ENCODE measurements at places on chromosomes 7 and 10. TPM values are rescaled to one million over a fixed set of nuclear protein-coding genes. Genes with fewer than 3 reads are reported as not detected.

DNA sequence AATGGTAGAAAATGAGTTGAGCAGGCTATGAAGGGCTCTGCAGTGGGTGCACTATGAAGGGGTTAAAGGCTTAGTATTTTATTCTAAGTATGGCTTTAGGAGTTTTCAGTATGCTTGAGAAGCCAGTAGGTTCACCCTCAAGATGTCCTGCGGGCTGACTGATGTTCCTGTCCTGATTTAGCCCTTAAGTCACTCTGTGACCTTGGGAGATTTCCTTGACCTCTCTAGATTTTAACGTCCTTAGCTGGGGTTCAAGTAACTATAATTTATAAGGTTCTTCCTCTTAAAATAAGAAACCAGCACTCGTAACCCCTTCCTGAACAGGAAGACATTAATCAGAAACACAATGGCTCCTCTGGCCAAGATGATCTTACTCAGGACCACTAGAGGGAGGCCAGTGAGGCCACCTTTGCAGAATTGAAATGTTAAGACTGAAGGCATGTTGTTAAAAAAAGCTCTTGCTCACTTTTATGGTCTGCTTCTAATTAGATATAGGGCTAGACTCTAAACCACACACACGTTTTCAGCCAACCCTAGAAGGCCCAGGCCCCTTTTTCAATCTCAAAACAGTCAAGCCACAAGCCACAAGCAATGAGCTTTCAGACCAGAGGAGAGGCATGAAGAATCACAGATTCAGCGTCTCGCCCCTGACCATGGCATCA, 41.9 kb downstream of the CDK1 start:
- peak overlapping the region; percentile 2 for H3K27ac ChIP-seq
- H3K4me1 ChIP-seq = peaks cover 11% of the 10 kb centered on the region
- no peaks in the 10 kb centered on the region for H3K36me3 ChIP-seq
- H3K27me3 ChIP-seq = no peaks in the 10 kb centered on the region
- peak; percentile 73 for DNase-seq
- no peak overlapping the region for H3K4me3 ChIP-seq

The FLNC gene
- 12.2 TPM for total RNA-seq

The CADPS2 gene
- total RNA-seq = 33.0 TPM

DNA sequence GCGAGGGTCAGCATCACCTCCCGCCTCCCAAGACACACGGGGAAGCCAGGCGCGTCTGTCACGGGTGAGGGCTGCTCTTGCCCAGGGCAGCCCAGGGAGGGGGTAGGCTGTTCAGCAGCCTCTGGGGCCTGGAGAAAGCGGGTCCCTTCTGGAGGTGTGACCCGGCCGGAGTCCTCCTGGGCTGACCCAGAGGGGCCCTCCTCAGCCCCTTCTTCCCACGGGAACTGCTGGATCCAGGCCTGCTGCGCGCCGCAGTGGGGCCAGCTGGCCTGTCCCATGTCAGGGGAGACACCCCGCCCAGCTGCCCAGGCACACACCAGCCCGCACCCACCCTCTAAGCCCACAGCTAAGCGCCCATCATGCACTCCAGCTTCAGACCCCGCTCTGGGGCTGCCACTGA, 41.8 kb downstream of the INSIG1 start:
- no peaks in the 10 kb centered on the region for H3K36me3 ChIP-seq
- no peak overlapping the region for H3K4me3 ChIP-seq
- H3K27ac ChIP-seq = no peak overlapping the region

The BLNK gene
- 38.8 TPM for total RNA-seq

The KEL gene
- 0.28 TPM for total RNA-seq

GRCh38 chr10:35561715-35562114, 43.4 kb upstream of the GJD4 start:
- no peaks in the 10 kb centered on the region for H3K27me3 ChIP-seq
- H3K36me3 ChIP-seq = no peaks in the 10 kb centered on the region
- no peaks in the 10 kb centered on the region for H3K4me1 ChIP-seq
- no peak overlapping the region for H3K27ac ChIP-seq
- no peak overlapping the region for H3K4me3 ChIP-seq

DNA sequence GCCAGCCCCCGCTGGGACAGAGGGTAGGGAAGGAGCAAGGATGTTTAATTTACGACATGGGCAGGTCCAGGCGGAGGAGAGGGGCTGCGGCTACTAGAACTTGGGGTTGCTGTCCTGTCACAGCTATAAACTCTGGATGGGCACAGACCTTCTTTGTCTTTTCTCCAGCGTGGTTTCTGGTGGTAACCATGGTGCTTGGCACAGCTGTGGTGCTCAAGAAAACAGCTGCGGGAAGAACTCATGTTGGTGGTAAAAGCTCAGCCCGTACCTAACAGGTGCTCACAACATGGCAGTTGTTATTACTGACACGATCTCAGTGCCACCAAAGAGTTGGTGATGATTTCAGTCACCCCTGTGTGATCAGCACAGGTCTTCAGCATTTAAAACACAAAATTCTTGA, 13.8 kb downstream of the BAIAP2L1 start:
- no peak overlapping the region for H3K4me3 ChIP-seq
- H3K27ac ChIP-seq = no peak overlapping the region
- H3K36me3 ChIP-seq = no peaks in the 10 kb centered on the region
- no peak for DNase-seq

- DNase-seq = no peak
- H3K27me3 ChIP-seq = no peaks in the 10 kb centered on the region
- H3K27ac ChIP-seq = no peak overlapping the region
- H3K36me3 ChIP-seq = no peaks in the 10 kb centered on the region
- H3K4me3 ChIP-seq = no peak overlapping the region
Observed at GRCh38 chr10:22505911-22506685, 160.8 kb downstream of the SPAG6 start.

The KCNIP2 gene
- 3.4 TPM for total RNA-seq

DNA sequence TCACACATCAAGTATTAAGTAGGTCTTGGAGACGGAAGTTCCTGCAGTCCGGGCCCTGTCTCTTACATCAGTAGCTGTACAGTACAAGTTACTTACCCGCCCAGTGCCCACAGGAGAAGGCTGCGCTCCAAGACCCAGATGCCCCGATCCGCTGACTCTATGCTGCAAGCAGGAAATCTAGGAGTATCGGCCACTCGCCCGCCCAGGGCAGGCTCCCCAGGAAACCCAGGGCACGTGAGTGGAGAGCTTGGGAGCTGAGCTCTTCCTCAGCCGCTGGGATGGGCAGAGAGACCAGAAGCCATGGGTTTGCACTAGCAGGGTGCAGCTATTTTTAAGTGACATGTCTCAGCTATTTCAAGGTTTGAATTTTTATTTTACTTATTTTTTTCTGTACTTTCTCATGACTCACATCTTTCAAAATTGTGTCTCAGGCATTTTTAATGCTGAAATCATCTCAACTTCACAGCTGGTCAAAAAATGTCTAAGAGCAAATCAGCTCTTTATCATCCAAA, 1.9 kb upstream of the GPER1 start:
- no peaks in the 10 kb centered on the region for H3K27me3 ChIP-seq
- peaks cover 10% of the 10 kb centered on the region for H3K4me1 ChIP-seq
- no peak for DNase-seq
- no peaks in the 10 kb centered on the region for H3K36me3 ChIP-seq
- H3K4me3 ChIP-seq = no peak overlapping the region

- H3K4me3 ChIP-seq = peak overlapping the region; percentile 29
- DNase-seq = peak; percentile 39
- H3K4me1 ChIP-seq = no peaks in the 10 kb centered on the region
- H3K36me3 ChIP-seq = no peaks in the 10 kb centered on the region
- H3K27ac ChIP-seq = no peak overlapping the region
Observed at GRCh38 chr10:119608316-119609155, 11.8 kb upstream of the TIAL1 start.

- no peak overlapping the region for H3K4me3 ChIP-seq
- no peaks in the 10 kb centered on the region for H3K4me1 ChIP-seq
- H3K27me3 ChIP-seq = no peaks in the 10 kb centered on the region
- H3K36me3 ChIP-seq = no peaks in the 10 kb centered on the region
Observed at GRCh38 chr10:14876764-14877163, 1.9 kb upstream of the SUV39H2 start.

- no peaks in the 10 kb centered on the region for H3K36me3 ChIP-seq
- H3K4me3 ChIP-seq = no peak overlapping the region
- H3K27ac ChIP-seq = no peak overlapping the region
- peaks cover under 1% of the 10 kb centered on the region for H3K4me1 ChIP-seq
- DNase-seq = no peak
- no peaks in the 10 kb centered on the region for H3K27me3 ChIP-seq
Observed at GRCh38 chr10:103926722-103927319, 8.8 kb upstream of the STN1 start.

DNA sequence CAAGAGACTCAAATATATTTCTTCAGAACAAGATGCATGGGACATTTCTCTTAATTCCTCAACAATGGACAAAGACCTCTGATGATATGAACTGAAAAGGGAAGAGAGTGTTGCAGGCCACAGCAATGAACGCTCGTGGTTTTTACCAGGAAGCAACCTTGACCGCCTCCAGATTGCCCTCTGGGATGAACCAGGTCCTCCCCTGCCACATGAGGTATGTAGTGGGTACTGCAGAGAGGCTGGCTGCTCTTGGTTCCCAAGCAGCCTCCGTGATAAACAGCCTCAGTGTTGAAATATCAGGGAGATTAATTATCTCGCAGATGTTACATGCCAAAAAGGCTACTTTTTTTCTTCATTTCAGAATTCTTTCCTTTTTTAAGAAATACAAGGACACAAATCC, 338.8 kb downstream of the ELMO1 start:
- H3K36me3 ChIP-seq = no peaks in the 10 kb centered on the region
- no peak overlapping the region for H3K27ac ChIP-seq
- H3K4me1 ChIP-seq = no peaks in the 10 kb centered on the region
- H3K4me3 ChIP-seq = no peak overlapping the region
- peak; percentile 24 for DNase-seq

DNA sequence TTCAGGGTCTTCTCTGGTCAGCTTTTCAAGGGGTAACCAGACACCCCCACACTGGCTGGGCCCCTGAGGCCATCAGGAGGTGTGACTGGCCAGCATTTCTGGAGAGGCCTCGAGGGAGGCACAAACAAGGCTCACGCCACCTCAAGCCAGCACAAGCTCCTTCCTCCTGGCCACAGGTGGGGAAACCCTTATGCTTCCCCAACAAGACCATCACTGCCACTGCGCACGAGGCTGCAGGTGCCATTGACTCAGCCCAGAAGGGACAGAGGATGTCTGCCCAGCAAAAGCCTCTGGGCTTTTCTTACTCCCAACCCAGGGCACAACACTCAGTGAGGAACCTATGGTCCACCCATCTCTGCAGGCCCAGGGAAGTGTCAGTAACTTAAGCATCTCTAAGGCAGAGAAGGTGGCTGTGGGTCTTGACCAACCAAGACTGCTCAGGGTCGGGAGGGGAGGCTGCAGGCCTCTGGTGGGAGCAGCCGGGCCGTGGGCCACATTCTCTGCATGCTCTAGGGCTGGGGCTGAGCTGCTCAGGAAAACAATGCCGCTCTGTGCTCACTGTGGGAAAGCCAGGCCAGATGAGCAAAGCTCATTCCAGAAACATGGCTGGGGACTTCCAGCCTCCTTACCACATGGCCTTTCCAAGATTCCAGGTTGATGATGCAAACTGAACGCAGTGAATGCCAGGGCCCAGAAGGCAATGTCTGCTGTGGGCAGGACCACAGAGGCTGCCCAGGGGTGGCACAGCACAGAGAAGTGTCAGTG, 24.2 kb upstream of the RASSF4 start:
- peak overlapping the region; percentile 49 for H3K27ac ChIP-seq
- H3K36me3 ChIP-seq = no peaks in the 10 kb centered on the region
- H3K4me1 ChIP-seq = no peaks in the 10 kb centered on the region

DNA sequence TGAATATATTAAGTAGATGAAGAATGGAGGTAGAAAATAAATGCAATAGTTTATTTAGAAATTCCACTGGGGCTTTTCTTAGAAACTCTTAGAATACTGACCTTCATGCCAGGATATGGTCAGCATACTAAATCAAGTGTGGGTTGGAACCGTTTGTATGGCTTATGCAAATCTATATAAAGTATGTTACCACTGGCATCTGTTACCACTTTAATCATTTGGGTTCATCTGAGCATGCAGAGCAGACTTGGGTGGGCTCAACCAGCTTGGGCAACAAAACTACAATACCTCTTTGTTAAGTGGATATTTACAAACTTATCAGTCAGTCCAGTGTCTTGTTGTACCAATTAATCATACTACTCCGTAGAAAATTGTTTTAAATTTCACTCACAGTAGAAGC, 125.8 kb downstream of the CRPPA start:
- no peak overlapping the region for H3K4me3 ChIP-seq
- H3K27me3 ChIP-seq = no peaks in the 10 kb centered on the region
- H3K36me3 ChIP-seq = no peaks in the 10 kb centered on the region
- no peaks in the 10 kb centered on the region for H3K4me1 ChIP-seq
- DNase-seq = no peak
- H3K27ac ChIP-seq = no peak overlapping the region

GRCh38 chr10:85741626-85742300, 624.8 kb downstream of the GRID1 start:
- no peak for DNase-seq
- H3K36me3 ChIP-seq = no peaks in the 10 kb centered on the region
- H3K27ac ChIP-seq = no peak overlapping the region
- H3K4me1 ChIP-seq = no peaks in the 10 kb centered on the region
- H3K4me3 ChIP-seq = no peak overlapping the region

The CCL24 gene
- not detected for total RNA-seq

The C10orf105 gene
- 0.35 TPM for total RNA-seq

GRCh38 chr10:88095223-88095721, 231.8 kb downstream of the PTEN start:
- H3K27me3 ChIP-seq = no peaks in the 10 kb centered on the region
- H3K4me3 ChIP-seq = no peak overlapping the region
- no peak for DNase-seq
- no peaks in the 10 kb centered on the region for H3K36me3 ChIP-seq
- no peak overlapping the region for H3K27ac ChIP-seq

GRCh38 chr7:2218444-2218785, 14.3 kb downstream of the MAD1L1 start:
- no peaks in the 10 kb centered on the region for H3K4me1 ChIP-seq
- no peaks in the 10 kb centered on the region for H3K27me3 ChIP-seq
- DNase-seq = no peak
- H3K27ac ChIP-seq = no peak overlapping the region

GRCh38 chr10:105827133-105827532, 1186.0 kb downstream of the SORCS3 start:
- DNase-seq = no peak
- H3K27ac ChIP-seq = no peak overlapping the region
- H3K36me3 ChIP-seq = no peaks in the 10 kb centered on the region

The SPDYE5 gene
- total RNA-seq = not detected

- H3K27ac ChIP-seq = no peak overlapping the region
- DNase-seq = no peak
- H3K27me3 ChIP-seq = no peaks in the 10 kb centered on the region
Observed at GRCh38 chr10:62278441-62278910, 9.8 kb upstream of the RTKN2 start.

- H3K36me3 ChIP-seq = no peaks in the 10 kb centered on the region
- DNase-seq = no peak
- no peaks in the 10 kb centered on the region for H3K27me3 ChIP-seq
- no peak overlapping the region for H3K27ac ChIP-seq
Observed at GRCh38 chr7:130353196-130353595, 8.6 kb downstream of the CPA5 start.

GRCh38 chr7:144036302-144036885, 12.4 kb upstream of the OR2A5 start:
- H3K27ac ChIP-seq = no peak overlapping the region
- H3K36me3 ChIP-seq = no peaks in the 10 kb centered on the region
- H3K4me1 ChIP-seq = no peaks in the 10 kb centered on the region
- no peak overlapping the region for H3K4me3 ChIP-seq
- no peaks in the 10 kb centered on the region for H3K27me3 ChIP-seq
- DNase-seq = no peak
